ENCODE measurements at places on chromosomes 2 and 18.

DNA sequence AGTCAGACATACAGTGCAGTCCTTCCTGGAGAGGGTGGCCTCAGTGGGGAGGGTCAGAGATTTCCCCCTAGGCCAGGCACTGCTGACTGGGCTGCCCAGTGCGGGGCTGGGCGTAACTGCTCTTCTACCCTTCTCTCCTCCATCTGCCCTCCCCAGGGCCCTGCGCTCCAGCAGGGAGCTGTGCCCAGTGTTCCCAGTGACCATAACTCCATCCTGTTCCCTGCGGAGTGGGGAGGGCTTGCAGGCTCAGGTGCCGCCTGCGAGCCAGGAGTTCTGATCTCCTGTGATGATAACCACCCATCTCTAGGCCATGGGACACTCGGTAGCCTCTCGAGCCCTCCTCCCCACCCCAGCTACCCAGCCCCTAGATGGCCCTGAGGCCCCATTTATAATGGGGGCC, 107.6 kb downstream of the SMAD7 start:
- no peak for DNase-seq

- no peak for DNase-seq
These were observed 386.3 kb upstream of the MYT1L start for GRCh38 chr2:2717406-2717805.

- DNase-seq = no peak
These were observed 27.1 kb upstream of the TMEM178A start for GRCh38 chr2:39638581-39638980.

DNA sequence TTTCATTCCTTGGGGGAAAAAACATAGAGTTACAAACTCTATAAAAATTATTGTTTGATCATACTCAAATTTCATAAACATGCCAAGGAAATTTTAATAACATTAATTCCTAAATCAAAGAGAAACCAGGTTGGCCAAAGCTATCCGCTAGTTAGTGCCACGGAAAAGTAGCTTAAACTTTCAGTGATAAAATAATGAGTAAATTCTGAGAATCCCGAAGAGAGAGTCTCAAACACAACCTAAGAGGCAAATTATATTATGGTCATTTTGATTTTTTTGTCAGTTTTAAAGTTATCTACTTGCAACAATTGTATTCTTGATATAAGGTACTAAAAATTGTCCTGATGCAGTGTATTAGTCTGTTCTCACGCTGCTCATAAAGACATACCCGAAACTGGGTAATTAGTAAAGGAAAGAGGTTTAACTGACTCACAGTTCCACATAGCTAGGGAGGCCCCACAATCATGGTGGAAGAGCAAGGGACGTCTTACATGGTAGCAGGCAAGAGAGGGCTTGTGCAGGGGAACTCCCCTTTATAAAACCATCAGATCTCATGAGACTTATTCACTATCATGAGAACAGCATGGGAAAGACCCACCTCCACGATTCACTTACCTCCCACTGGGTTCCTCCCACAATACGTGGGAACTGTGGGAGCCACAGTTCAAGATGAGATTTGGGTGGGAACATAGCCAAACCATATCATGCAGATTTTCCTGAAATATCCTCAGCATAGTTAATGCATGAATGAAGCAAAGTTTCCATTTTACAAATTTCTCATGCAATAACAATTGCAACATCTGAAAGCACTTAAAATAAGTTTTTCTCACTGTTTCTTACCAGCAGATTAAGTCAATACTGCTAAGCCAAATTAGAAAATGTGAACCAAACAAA, 205.9 kb upstream of the STK17B start:
- peak; percentile 72 for DNase-seq

GRCh38 chr18:64749884-64750283, 601.0 kb upstream of the LINC00305 start:
- no peak for DNase-seq

DNA sequence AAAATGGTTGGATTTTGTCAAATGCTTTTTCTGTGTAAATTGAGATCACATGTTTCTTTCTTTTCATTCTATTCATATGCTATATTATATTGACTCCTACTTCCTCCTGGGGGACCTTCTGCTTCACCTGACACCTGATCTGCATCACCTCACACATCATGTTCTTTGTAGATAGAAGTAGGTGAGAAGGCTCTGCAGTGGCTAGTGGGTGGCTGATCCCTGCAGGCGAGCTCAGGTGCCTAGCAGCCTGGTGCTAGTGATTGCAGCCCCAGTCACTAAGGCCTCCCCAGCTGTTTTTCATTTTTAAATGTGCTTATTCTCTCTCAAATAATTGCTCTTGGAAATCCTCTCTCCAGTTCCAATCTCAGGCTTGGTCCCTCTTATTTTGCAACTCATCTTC, 33.6 kb downstream of the MC4R start:
- no peak for DNase-seq

GRCh38 chr2:69989009-69989408, 27.6 kb upstream of the ASPRV1 start:
- no peak for DNase-seq

- DNase-seq = no peak
These were observed 81.5 kb downstream of the CD226 start for GRCh38 chr18:69866212-69866611.

DNA sequence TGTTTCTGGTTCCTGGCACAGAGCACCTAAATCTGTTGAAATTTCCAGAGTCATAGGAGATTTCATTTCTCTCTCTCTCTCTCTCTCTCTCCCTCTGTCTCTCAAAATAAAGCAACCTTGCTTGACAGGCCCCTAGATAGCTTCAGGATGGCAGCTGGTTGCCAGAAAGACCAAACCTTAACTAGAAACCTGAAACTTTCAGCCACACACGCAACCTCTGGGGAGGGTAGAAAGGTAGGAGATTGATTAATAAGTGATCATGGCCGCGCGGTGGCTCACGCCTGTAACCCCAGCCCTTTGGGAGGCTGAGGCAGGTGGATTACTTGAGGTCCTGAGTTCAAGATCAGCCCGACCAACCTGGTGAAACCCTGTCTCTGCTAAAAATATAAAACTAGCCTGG, 1885.4 kb upstream of the CELF4 start:
- DNase-seq = no peak

GRCh38 chr18:63312019-63312409, 7.6 kb downstream of the BCL2 start:
- DNase-seq = no peak

DNA sequence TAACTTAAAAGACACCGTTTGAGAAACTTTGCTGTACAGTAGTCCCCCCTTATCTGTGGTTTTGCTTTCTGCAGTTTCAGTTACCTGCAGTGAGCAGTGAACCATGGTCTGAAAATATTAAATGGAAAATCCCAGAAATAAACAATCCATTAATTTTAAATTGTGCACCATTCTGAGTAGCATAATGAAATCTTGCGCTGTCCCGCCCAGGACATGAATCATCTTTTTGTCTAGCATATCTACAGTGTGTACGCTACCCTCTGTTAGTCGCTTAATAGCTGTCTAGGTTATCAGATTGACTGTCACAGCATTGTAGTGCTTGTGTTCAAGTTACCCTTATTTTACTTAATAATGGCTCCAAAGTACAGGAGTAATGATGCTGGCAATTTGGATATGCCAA, 6.1 kb downstream of the ARPC2 start:
- DNase-seq = no peak

DNA sequence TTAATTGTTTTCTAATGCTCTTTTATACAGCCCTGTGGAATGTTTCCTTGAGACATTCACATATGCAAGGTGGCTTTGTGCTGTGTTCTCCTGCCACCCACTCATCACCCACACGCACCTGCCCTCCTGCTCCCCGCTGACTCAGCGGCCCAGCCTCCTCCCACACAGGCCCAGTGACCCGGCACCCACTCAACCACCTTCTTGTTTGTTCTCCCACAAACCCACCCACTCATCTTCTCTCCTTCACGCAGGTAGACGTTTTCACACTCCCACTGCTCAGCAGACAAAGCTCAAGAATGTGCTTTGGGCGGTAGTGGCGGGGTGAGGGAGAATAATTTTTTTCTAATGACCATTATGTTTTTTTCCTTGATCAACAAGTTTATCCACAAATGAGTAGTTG, 28.6 kb upstream of the NEMP2 start:
- no peak for DNase-seq

DNA sequence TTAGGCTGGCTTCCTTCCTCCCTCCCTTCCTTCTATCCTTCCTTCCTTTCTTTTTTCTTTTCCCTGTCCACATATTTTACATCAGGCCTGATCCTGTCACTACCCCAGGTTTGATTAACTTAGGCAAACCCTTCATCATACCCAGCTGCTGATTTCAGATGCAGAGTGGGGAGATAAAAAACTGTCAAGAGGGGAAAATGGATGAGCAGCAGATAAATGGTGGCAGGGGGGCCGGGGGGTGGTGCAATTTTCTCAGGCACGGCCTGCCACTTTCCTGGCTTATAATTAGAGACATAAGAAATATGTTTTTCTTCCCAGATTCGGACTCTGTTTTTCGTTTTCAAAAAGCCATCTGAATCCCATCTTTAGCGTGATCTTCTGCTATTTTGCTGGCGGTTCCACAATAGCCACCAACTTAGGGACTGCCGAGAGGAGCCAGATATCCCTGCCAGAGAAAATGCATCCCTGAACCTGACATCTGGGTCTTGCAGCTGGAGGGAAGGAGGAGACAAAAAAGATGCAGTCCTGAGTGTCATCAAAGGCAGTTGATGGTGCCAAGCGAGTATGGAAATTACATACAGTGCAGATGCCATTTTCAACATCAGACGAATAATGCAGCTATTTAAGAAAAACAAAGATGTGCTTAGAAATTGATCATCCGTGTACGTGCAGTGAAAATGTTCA, 49.9 kb downstream of the CXCR4 start:
- DNase-seq = no peak
